ENCODE measurements at places on chromosomes 1 and 21.

DNA sequence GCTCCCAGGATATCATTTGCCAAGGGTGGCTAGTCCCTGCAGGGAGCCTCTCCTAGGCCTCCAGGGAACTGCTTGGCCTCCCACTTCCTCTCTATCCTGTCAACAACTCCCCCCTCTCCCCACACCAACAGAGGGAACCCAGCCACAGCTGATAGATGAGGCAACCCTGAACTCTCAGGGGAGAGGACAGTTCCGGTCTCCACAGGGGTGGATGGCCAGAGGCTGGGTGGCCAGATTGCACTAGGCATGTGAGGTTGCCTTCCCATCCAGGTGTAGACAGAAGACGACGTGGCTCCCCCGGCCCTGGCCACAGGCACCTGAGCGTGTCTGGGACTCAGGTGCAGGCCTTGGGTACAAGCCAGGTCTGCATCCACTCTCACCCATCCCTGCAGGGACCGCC, 53.3 kb downstream of the TOR1AIP2 start:
- ATAC-seq: no peak

DNA sequence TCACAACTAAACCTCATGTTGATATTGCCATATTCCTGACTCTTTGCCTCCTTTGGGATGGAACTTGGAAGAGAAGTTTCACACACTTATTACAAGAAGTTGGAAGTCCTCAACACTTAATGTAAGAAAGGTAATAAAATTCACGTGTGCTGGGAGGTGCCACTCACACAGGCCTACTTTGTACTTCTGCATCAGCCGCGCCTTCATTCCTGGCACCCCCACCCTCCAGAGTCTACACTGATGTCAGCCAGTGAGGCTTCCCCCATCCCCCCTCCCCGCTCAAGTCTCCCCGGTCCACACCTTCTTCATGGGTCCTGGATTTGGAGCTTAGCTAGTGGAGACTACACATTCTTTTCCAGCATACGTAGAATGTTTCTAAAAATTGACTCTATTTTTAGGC, 24.8 kb upstream of the SLC45A1 start:
- no peak for ATAC-seq

DNA sequence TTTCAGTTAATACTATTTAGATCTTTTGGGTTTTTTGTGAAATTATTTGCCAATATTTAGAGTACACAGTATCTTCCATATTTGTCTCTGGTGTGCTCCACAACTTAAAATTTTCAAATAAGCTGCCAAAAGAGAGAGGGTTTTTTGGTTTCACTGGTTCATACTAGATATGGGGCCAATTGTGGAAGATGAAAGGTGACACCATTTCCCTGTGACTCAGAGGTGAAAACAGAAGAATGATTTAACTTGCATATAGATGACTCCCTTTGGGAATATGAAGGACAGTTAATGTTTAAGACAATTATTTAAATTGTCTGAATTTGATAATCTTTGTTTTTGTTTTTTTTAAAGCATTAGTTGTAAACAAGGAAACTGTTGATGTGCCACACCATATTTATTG, 37.5 kb downstream of the IVNS1ABP start:
- ATAC-seq: no peak

GRCh38 chr1:221699577-221699976, 42.3 kb downstream of the DUSP10 start:
- ATAC-seq: no peak

GRCh38 chr1:21368515-21369289, 71.2 kb upstream of the NBPF3 start:
- ATAC-seq: peak; percentile 78

GRCh38 chr1:30049748-30050296, 673.6 kb downstream of the MATN1 start:
- ATAC-seq: no peak

- ATAC-seq: peak; percentile 40
These were observed 6.8 kb downstream of the LAPTM5 start for GRCh38 chr1:30750731-30751291.

All from esophagus mucosa (tissue), 1 donor.